ENCODE measurements at places on chromosomes 5 and 9.

DNA sequence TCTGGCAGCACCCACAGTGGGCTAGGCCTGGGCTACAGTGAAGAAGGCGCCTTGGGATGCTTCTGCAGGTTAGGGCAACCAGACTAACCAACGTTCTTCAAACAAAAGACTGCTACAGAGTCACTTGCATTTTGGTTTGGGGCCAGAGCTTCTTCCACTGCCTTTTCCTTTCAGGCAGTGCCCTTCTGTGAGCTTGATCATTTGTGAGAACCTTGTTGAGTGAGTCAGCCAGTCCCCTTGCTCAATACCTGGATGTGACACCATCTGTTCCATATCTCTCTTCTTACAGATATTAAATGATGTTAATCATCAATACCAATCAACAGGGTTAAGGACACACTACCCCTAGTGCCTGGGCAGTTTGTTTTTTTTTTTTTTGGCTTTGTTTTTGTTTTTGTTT lies 46.5 kb upstream of the VDAC1 start:
- no peak for DNase-seq

DNA sequence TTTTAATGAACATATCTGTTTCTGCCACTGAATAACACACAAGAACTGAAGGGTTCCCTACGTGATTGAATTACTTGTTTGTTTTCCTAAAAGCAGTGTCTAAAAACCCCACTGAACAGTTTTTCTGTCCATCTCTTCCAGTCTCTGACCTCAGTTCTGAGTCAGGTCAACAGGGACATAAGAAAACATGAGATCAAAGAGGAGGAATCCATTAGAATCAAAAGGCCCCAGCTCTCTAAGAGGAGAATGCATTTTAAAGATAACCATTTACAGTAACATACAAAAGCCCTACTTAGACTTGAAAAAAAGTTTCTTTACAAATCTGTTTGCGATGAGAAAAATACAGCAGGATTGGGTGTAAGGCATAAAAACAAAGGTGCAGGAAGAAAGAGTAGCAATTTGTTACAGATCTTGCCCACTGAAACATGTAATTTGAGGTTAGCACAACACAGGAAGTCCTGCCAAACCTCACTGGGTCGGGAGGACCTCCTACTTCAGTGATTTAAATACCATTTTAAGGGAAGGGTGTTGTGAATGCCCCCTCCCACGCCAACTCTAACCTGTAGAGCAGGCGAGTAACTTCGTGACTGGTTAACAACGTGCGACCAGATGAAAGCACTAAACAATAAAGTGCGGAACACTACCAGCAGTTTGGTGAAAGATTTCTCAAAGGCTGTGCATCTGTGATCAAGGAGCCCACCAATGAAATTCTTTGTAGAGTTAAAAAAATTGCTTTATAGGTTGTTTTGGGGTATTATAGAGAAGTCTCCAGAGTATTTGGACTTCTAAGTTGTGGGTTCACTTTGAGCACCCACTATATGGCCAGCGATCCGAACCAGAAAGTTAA lies 1.3 kb downstream of the QSOX2 start:
- DNase-seq, result peak; percentile 26

- DNase-seq, result no peak
Measured at GRCh38 chr5:143051244-143052058, 281.3 kb downstream of the ARHGAP26 start.

GRCh38 chr9:125106285-125106893 lies 36.9 kb downstream of the SCAI start:
- DNase-seq, result no peak

DNA sequence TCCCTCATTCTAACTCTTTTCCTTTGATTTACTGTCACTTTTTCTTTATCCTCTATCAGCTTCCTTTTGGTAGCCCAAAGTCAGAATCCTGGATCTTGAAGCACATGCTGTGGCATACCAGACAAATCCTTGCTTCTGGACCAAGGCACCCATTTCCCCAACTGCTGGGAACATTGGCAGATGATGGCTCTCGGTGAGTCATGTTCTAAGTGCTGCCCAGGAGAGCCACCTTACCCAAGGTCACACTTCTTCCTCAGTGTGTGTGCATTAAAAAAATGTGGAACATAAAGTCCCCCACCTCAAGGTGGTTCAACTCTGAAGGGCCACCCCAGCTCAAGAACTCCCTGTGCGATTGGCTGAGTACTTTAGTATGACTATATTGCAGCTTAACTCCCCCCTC lies 141.4 kb upstream of the PUM3 start:
- DNase-seq, result no peak

GRCh38 chr9:116124472-116125040 lies 29.0 kb upstream of the PAPPA start:
- DNase-seq, result no peak

DNA sequence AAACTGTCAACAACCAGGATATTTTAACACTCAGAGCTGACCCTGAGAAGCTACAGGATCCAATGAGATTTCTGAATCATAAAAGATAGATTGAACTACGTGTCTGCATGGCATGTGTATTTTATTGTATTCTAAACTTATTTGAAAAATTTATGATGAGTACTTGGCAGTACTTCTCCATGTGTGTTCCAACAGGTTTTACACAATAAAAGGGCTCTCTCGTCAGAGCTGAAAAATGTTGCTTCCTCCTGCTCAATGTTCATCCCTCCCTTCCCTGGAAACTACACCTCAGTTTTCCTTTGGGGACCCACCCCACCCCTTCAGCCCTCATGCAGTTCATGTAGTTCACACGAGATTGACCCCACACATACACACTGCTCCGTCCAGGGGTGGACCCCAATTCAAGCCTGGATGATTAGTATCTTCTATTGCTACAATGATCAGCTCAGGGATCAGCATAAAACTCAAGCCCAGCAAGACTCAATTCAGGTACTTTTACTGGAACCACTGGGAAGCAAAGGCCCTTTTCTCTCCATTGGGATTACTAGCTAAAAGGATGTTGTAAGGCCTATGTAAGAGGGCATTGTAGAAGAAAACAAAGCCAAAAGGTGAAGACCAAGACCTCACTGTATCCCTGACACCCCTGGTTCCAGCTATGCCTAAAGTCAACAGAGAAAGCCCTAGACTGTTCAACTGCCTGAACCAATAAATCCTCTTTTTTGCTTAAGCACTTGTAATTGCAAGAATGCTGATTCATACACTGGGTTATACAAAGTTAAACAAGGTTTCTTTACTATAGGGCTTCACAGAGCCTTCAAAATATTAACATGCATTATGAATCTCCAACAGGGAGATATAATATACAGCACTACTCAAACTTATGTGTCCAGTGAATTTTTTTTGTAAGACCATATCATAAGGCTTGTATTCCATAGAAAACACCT lies 112.6 kb downstream of the SAXO1 start:
- DNase-seq, result no peak

DNA sequence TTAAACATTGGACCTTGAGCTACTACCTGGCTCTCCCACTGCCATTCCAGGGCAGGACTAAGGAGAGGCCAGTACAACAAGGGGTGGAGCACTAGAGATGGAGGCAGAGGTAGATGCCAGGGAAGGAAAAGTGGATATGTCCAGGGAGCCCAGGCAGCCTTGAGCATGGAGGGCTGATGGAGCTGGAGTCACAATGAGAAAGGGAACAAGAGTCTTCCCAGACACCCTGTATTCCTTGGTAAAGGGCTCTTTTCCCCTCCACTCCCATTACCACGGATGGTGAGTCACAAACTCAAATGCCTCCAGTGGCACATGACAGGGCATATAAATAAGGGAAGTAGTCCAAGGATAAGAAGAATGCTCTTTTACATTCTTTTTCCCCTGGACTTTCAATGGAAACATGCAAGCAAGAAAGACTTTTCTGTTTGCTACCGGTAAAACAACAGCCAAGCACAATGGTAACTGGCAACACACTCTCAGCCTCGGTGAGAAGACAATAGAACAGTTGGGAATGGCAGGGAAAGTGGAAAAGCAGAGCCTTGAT lies 16.7 kb downstream of the ERAP1 start:
- no peak for DNase-seq

DNA sequence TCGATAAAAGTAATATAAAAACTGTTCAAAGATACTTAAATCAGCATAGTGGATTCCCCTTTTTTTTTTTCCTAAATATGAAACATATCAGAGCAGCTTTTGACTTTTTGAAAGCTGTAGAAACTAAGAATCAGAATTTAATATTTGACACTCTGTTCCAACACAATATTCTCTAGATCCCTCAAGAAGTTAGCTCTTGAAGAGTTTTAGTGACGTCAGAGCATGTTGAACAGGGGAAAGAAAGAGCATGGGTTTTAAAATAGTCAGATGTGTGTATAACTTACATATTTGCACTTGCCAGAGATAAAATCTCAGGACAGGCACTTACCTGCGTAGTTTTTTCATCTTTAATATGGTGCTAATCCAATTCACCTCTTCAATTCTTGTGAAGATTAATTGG lies 75.2 kb upstream of the FBXL7 start:
- no peak for DNase-seq

DNA sequence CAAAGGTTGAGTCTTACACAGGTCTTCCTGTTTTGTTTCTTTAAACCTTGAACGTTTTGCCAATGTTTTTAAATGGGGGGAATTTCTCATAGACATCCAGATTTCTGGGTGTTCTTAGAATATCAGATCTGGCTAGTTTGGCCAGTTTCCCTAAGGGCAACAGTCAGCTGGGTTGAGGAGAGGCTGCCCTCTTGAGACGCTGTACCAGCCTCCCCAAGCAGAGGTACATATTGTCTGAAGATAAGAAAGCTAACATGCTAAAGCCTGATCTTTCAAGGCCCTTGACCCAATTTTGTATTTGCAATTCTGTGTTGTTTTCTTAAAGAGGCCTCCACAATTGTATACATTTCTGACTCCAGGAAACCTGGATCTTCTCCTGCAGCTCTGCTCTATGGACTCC lies 21.9 kb upstream of the SH3GL2 start:
- no peak for DNase-seq

- no peak for DNase-seq
Measured at GRCh38 chr9:85909390-85909789, 31.6 kb upstream of the NAA35 start.

- peak; percentile 80 for DNase-seq
Measured at GRCh38 chr9:69012696-69013381, 1.1 kb downstream of the PRKACG start.

DNA sequence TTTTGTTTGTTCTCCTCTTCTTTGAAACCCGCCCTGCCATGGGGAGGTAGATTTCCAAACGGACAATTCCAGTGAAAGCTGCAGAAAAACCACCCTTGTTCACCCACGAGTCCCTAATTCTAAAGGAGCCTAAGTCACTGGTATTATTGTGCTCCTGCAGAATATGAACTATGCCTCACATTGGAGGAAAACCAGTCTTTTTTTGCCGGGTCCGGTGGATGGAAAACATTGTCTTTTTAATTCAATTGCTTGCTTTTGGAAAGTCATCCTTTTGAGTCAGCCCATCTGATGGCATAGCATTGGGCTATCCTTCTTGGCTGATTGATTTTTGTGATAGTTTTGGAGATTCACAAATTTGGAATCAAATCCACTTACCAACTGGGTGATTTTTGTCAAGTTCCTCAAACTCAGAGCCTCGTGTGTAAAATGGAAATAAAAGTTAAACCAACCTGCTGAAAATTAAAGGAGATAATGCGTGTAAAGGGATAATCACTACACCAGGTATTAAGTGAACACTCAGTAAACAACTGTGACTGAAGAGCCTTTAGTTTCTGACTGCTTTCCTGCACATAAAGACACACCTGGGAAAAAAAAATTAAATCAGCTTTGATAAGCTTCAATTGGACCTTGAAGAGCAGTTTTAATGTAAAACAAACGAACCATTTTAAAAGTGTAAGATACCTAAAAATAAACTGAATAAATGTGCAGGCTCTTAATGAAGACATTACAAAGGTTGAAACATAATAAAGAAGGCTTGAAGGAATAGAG lies 780 bp upstream of the CCNJL start:
- no peak for DNase-seq

DNA sequence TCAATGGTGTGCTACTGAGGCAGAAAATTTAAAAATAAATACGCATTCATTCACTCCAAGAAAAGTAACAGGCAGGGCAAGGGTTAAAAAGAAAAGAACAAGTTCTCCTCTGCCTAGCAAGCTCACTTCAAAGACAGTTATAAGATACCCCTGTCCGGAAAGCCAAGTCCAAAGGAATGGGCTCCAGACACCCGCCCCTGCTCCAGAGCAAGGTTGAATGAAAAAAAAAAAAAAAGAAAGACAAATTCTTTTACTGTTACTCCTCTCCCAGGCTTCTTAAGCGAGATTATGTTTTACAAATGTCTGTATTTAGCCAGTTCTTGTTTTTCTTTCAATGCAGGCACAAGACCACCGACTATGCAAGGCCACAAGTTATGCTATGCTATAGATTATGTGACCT lies 9.1 kb upstream of the ANXA2R start:
- DNase-seq, result no peak

- peak; percentile 96 for DNase-seq
Measured at GRCh38 chr5:143222287-143223231, 180.9 kb downstream of the NR3C1 start.

- no peak for DNase-seq
Measured at GRCh38 chr9:124270504-124271335, 13.0 kb downstream of the NEK6 start.

DNA sequence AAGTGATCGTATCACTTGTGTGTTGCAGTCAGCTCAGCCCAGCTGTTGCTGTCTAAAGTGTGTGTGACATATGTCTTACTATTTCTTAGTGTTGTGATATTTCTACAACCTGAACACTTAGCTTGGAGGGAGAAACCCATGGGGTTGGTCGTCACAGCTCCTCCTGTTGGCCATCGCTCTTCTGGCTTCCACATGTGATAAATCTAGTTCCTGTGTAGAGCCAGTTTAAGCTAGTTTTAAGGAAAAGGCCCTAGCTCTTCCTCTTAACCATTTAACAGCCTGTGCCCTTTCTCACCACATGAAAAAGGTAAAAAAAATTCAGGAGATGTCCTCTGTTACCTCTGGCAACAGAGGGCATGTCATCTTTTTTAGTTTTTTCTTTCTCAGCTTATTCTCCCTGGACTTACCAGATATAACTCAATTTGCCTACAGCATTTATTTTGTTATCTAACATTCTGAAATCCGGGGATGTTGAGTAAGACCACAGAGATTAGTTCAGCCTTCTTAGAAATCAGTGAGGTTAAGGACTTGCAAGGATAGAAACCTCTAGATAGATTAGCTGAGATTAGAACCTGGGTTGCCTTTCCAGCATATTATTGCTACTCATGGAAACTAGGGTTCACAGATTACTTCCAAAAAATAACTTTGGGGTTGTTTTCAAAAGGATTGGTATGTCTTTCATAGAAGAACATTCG lies 100.4 kb downstream of the GAPVD1 start:
- no peak for DNase-seq

- DNase-seq, result no peak
Measured at GRCh38 chr5:17187786-17188170, 29.7 kb upstream of the BASP1 start.

GRCh38 chr5:127854520-127854919 lies 151.3 kb downstream of the CCDC192 start:
- DNase-seq, result no peak

- DNase-seq, result no peak
Measured at GRCh38 chr5:1268666-1269065, 26.2 kb downstream of the TERT start.

All from hematopoietic multipotent progenitor cell (in vitro differentiated cells).